ENCODE measurements at places on chromosomes 4 and X. TPM values are rescaled to one million over a fixed set of nuclear protein-coding genes. Genes with fewer than 3 reads are reported as not detected.

FGF5 gene
- not detected for total RNA-seq

DNA sequence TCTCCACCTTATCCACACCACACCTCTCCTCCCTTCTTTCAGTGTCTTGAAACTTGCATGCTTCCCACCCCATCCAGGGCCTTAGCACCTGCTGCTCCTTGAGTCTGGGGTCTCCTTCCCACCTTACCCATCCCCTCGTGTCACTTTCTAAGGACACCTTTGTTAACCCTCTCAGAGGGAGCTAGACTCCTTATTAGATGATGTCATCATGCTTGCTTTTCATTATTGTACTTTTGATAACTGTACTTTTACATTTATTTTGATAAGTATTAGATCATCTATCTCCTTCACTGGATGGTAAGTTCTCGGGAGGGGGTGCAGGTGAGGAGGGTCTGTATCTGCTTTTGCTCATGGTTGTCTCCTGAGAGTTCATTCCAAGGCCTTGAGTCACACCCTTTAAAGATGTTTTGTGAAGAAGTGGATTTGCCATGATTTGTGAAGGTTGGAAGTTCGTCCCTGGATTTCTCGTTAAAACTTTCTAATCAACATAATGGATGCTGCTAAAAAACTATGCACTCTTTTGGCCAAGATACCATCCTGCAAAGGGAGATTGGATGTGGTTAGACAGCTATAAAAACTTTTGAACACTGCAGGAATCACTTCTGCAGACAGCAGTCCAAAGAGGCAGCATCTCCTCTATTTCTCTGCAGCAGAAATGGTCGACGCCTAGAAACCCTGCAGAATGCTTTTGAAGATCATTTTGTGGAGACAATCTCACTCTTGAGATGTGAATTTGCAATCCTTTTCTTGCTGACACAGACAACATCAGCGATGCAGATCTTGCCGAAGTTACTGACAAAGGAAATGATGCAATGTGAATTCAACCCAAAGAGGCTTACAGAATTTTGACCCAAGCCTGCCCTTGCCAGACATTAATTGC is 69.6 kb downstream of the ENPP6 start:
- no peak for DNase-seq

- DNase-seq, result no peak
These were observed 39.8 kb upstream of the CCDC149 start for GRCh38 chr4:24952667-24953066.

- no peak for DNase-seq
These were observed 818.4 kb downstream of the ADGRL3 start for GRCh38 chr4:62018537-62018936.

DNA sequence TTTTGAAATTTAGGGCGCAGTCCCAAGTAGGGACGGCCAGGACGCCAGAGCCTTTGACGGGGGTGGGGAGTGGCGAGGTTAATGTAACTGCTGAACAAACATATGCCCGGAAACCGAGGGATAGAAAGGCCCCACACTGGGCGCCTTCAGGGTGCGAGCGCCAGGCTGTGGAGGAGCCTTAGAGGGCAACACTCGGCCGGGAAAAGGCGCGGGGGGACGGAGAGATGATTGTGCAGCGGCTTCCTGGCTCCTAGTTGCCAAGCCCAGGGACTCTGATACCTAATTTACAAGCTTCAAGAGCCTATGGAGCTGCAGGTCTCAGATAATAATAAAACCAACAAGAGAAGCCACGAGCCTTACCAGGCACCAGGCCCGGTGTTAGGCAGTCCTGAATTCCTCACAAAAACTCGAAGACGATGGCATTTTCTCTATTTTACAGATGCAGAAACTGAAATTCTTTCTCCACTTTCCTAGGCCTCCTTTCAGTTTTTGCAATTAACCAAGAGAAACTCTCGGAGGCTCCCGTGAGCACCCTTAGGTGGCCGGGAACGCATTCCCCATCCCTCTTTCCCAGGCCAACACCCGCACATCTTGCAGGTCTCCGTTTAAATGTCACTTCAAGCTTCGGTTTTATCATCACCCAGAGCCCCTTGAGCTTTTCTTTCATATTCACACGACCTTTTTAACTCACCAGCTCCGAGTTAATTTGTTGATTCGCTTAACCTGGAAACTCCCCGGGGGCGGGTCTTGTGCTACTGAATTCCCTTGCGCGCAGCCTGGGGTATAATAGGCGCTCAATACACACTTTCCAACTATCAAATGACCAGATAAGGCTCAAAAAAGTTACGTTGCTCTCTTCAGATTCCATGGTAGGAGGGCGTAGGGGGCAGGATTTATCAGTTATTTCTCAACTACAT is 6.4 kb upstream of the GSX2 start:
- no peak for DNase-seq

LRIT3 gene
- 0.73 TPM for total RNA-seq

GRCh38 chr4:38333219-38333618 is 330.8 kb upstream of the KLF3 start:
- DNase-seq, result no peak

- no peak for DNase-seq
These were observed 897.7 kb downstream of the RAB28 start for GRCh38 chr4:12586242-12587006.

- DNase-seq, result peak; percentile 3
These were observed 42.8 kb downstream of the PCGF3 start for GRCh38 chr4:748461-748860.

DNA sequence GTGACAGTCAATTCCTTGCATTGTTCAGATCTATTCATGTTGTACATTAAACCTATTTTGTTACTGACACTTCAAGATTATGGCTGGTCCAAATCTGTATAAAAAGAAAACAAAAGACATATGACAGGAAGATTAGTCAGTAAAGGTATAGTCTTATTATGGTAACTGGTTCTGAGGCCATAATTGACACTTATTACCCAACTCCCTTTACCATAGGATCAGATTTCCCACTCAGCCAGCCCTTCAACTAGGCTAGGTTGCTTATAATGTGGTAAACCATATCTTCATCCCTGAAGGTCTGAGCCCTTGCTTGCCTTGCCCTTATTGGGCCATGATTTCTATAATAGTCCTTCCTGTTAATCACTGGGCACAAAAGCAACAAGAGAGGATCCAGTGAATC is 289.6 kb downstream of the CXXC4 start:
- DNase-seq, result no peak

GRCh38 chr4:141127884-141128283 is 5.4 kb downstream of the RNF150 start:
- DNase-seq, result no peak

DNA sequence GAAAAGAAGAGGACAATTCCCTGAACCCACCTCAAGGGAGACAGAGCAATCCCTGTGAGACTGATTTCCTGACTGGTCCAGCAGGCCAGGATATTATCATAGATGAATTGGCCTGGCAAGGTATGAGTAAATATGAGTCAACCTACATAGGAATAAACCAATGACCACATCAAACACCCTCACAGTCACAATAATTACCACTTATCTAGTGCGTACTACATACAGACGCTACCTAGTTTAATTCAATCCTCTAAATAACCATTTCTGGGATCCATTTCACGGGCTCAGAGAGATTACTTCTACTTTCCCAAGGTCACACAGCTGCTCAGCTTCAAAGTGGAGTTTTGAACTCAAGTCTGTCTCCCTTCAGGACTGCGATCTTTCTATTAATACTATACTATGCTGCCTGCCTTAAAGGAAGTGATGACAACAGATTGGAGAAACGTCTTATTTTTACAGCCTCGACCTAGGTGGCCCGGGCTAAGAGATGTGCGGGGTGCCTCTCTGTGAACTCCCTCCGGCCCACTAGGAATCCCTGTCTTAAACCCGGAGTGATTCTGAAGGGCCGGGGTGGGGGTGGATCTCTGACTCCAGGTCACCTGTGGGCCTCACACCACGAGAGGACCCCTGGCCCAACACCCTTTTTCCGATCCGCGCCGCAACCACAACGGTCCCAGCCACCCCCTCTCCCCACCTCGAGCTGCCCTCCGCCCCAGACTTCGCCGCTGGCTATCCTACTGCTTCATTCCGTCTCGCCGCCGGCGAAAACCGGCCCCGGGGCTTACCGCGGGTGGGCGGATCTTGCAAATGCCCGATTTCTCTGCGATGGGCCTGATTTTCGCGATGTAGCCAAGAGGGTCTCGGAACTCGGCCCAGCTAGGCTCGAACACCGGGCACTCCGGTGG is 800 bp downstream of the KDM5C start:
- no peak for DNase-seq

IL15 gene
- 7.2 TPM for total RNA-seq

GRCh38 chr4:99722006-99722405 is 64.4 kb upstream of the C4orf54 start:
- DNase-seq, result no peak

GRCh38 chrX:94288972-94289371 is 615.0 kb downstream of the FAM133A start:
- no peak for DNase-seq

NSG1 gene
- total RNA-seq, result not detected

- no peak for DNase-seq
These were observed 217.7 kb upstream of the CENPE start for GRCh38 chr4:103415801-103416200.

DNA sequence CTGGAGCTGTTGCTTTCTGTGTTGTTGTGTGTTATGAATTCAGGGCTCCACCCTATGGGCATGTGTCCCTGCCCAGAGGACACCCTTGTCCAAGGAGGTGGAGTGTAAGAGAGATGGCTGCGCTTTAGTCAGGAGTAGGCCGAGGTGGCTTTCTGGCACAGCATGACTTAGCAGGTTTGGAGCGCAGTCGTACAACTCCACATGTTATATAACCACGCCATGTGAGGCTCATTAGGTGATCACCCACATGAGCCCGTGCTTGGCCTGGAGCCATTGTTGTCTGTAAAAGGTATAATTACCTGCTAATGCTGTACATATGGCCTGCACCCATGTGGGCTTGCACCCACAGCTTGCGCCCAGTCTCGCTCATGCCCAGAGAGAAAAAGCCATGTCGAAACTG is 15.8 kb upstream of the ANAPC4 start:
- no peak for DNase-seq

DNA sequence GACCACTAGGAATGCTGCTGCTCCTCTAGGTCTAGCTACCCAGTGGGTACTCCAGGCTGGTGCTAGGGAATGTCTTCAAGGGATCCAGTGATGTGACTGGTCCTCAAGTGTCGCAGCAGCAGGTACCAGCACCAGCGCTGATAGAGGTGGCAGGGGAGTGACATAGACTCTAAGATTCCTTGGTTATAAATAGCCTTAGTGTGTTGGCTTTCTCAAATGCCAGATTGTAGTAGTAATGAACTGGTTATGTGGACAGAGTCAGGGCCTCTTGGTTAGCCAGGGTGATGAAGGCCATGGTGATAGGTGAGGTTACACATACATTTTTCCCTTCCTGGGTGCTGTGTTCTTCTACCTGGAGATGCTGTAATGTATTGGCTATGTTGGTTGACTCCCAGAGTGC is 38.3 kb downstream of the DCLK2 start:
- DNase-seq, result no peak

DNA sequence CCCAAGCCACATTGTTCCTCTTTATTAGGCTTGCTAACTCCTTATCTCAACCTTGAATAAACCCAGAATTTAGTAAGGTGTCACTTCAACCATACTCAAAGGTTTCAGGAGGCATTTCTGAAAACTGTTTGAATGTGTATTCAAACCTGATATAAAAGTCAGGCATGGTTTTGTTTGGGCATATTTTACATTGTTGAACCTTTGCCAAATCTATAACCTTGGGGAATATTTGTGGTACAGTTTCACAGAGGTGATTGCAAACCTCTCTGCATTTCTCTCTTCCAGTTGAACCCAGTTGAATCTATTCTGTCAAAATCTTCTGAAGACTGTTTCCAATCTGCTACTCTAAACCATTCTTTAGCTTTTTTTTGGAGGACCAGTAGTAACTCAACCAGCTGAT is 409.0 kb downstream of the TECRL start:
- DNase-seq, result no peak

CTAG2 gene
- not detected for total RNA-seq

PRDM5 gene
- total RNA-seq, result not detected

GRCh38 chr4:81505004-81505598 is 33.4 kb upstream of the RASGEF1B start:
- peak; percentile 71 for DNase-seq

- no peak for DNase-seq
These were observed 1.9 kb downstream of the ANK2 start for GRCh38 chr4:113051361-113051760.

SPINK2 gene
- total RNA-seq, result not detected

GRCh38 chr4:8063974-8064563 is 94.5 kb downstream of the ABLIM2 start:
- DNase-seq, result no peak

GRCh38 chrX:132744470-132744869 is 214.0 kb downstream of the HS6ST2 start:
- DNase-seq, result no peak

GRCh38 chr4:76293772-76294171 is 12.8 kb upstream of the STBD1 start:
- no peak for DNase-seq

DNA sequence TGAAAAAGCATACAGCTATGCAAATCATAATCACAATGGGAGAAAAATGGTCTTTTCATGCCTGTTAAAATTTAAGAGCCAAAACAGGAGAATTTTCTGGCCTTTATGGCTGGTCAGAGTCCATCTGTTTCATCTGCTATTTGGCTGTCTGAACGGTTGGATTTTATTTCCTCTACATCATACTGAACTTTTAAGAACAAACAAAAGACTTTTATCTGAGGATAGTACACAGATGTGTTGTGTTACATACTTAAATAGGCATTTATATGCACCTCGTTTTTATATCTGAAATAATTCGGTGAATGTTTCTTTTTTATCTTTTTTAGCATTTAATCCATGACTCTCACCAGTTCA is 18.0 kb upstream of the WWC2 start:
- DNase-seq, result no peak

CYLC1 gene
- not detected for total RNA-seq

GRK4 gene
- 8.0 TPM for total RNA-seq

Measured in natural killer cell treated with Interleukin-12 subunit alpha and Interleukin-12 subunit beta and Interleukin-15 and Interleukin-18, amount 100 ng/mL, for 72 hours (primary cell).